Endothelial cell of umbilical vein (primary cell): ENCODE measurements at places on chromosomes 5 and 9. TPM values are rescaled to one million over a fixed set of nuclear protein-coding genes. Genes with fewer than 3 reads are reported as not detected.

Gene NSUN2
- total RNA-seq: 73.0 and 85.4 TPM in 2 replicates

DNA sequence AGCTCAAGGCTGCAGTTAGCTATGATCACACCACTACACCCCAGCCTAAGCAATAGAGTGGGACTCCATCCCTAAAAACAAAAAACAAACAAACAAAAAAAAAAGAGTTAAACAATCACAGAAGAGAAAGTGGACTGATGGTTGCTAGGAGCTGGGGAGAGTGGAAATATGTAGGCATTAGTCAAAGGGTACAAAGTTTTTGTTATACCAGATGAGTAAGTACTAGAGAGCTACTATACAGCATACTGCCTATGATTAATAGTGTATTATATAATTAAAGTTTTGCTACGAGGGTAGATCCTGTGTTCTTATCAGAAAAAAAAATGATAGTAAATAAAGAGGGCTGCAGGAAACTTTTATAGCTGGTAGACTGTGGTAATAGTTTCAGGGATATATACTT lies 538.6 kb downstream of the ELAVL2 start:
- DNase-seq: no peak

DNA sequence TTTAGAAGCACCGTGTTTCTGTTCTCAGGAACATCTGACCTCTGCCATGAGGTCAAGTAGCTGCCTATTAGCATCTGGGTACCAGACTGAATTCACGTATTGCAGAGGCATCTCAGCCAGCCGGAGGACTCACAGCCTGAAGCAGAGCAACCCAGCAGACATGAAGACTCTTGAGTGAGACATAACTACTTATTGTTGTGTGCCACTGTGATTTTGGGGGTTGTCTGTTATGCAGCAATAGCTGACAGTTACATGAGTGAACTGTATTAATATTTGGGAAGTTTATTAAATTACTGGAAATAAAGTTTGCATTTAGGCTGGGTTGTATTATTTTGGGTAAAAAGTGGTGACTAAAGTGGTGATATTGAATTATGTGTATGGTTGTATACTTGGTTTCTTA lies 1.3 kb upstream of the ACOT12 start:
- DNase-seq: no peak

- no peak for DNase-seq
Observed at GRCh38 chr9:95317893-95318211, 343 bp upstream of the FANCC start.
